ENCODE measurements at places on chromosomes 1 and 21.

DNA sequence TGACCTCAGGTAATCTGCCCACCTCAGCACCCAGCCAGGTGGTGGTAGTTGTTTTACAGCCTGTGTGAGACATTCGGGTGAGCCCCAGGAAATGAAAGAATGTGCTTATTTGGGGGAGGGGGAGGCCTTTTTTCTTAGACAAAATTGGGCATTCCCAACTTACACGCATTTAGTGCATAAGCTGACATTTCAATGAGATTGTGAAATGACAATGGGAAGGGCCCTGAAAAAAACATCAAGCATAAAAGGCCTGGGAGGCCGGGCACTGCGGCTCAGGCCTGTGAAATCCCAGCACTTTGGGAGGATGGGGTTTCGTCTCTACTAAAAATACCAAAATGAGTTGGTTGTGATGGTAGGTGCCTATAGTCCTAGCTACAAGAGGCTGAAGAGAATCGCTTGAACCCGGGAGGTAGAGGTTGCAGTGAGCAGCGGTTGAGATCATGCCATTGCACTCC lies 5.0 kb downstream of the GAS5 start:
- no peak for DNase-seq

GRCh38 chr1:119097380-119097779 lies 43.1 kb downstream of the WARS2 start:
- no peak for DNase-seq

GRCh38 chr1:3032371-3033039 lies 11.2 kb downstream of the ACTRT2 start:
- DNase-seq, result no peak

DNA sequence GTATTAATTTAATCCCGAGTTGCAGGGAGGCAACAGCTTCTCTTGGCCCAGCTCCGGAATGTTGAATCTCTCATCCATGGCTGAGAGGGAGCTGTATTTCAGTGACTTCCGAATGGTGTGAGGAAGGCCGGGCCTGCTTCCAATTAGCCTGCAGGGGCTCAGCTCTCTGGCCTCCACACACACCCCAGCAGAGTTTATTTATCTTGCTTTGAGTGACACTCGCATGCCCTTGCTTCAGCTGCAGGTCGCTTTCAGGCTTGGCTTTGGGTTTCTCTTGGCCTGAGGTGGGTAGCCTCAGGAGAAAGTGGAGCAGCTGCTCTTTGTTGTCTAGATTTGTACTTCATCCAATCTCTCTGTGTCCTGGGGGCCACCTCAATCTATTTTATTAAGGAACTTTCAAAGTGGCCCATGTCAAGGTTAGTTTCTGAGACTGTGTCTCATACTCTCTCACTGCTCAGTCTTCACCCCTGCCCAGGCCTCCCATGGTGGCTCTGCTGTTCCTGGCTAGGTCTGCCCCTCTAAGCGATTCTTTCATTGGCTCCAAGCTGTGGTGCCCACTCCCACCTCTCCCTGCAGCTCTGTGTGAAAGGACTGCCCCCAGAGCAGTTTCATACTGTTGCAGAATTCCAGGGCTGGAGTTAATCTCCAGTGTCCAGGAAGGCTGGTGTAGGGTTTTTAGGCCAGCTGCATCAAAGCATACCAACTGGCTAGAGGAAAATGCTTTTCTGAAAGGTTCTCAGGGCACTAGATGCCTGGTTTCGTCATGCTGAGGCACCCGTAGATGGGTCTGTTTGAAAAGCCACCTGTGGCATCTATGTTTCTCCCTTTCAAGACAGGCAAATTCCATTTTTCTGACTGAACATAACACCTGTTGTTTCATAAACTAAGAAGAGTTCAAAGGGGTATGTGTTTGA lies 153.5 kb downstream of the PLXNA2 start:
- DNase-seq, result no peak

DNA sequence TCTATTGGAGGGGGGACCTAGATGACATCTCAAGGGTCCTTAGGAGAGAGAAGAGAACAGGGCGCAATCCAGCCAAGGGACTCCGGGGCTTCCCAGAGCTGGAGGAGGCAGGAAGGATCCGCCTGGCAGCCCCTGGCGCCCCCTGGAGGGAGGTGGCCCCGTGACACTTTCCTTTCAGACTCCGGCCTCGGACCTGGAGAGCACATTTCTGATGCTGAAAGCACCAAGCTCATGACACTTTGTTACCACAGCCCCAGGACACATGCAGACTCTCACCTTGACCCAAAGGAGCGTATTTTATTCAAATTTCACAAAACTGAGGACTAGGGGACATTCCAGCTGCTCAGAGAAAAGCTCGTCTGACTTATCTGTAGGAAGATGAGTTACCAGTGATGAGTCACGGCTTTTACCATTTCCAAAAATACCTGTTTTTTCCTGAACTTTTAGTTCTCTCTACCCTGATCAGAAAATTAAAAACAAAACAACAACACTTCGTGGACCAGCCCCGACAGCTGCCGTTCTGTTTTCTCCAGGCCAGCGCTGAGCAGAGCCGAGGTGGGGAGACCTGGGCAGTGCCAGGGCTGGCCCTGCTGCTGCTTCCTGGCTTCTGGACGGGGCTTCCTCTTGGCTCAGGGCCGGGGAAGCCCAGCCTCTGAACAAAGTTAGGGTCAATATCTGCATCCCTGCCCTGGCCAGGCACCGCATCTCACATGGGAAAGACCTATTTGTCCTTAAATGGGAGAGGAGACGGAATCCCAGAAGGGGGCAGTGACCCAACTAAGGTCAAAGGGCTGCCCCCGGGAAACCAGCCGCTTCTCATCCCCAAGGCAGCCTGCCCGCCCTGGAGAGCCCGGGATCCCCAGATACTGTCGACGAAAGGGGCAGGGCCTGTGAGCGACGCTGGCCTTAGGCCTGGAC lies 21.6 kb upstream of the POFUT2 start:
- DNase-seq, result no peak

- DNase-seq, result no peak
Measured at GRCh38 chr1:32719681-32720275, 17.2 kb upstream of the SYNC start.

DNA sequence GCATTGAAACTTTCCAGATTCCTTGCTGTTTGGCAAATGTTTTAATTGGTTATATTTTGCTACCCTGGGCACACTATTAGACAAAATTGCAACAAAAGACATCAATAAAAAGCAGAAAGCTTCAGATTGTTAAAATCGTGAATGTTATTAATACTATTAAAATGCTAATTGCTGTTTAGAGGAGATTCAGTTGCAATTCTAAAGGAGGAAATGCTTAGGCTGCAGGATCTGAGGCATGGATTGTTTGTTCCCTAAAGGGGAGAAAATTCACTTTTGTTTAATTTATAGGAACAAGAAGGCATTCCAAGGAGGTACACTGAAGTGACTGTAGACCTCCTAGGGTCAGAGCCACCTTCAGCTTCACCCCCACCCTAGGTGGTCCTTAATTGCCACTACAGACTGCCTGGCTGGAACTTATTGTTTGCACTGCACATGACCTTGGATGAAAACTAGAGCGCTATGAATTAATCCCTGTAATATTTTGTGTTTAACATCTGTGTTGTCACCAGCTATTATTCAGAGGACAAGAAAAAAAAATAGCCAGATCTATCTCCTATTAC lies 1266.9 kb upstream of the ADGRL2 start:
- DNase-seq, result no peak

GRCh38 chr1:222140206-222140605 lies 398.3 kb upstream of the DUSP10 start:
- DNase-seq, result no peak

DNA sequence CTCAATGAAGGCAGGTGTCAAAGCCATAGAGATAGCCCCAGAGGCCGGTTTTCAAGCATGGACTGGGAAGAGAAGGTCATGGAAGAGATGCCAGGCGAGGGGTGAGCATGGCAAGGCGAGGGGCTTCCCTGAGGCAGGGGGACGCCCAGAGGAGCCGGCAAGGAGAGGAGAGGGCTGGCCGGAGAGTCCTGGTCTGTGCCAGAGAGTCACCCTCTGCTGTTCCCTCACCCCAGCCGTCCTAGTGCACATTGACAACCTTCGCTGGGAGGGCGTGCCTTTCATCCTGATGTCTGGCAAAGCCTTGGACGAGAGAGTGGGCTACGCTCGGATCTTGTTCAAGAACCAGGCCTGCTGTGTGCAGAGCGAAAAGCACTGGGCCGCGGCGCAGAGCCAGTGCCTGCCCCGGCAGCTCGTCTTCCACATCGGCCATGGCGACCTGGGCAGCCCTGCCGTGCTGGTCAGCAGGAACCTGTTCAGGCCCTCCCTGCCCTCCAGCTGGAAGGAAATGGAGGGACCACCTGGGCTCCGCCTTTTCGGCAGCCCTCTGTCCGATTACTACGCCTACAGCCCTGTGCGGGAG lies 28.8 kb downstream of the H6PD start:
- DNase-seq, result no peak

- no peak for DNase-seq
Measured at GRCh38 chr1:236746785-236747184, 48.3 kb upstream of the MTR start.

DNA sequence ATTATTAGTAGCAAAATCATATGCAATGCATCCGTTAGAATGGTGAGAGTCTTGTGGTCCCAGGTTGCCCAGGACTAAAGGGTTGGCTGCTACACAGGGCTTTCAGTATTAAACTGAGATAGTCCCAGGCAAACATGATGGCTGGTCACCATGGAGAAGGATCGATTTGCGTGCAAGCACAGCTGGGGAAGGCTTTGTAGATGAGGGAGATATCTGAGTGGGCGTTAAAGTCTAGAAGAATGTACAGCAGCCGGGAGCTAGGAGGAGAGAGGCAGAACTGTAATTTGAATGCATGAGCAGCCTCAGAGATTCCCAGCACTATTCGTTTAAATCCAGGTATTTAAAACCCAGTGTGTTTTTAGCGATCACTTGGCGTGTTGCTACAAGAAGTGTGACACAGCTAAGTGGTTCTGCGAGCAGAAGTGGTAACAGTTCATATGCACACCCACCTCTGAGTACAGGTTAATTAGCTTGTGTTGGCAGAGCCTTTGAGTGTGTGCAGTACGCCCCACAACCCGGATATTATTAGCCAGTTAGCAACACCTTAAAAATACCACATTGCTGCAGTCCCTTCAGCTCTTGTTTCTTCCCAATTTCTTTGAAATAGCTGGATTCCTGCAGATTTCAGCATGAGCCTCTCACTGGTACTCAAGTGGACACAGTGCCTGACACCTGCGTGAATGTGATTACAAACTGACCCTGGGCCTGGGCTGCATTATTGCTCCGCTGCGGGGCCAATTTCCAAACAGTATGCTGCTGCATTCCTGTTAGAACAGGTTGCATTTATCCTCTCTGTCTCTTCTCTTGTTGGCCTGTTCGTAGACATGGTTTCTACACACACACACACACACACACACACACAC lies 67.2 kb upstream of the SCAF4 start:
- no peak for DNase-seq

- DNase-seq, result no peak
Measured at GRCh38 chr1:231139659-231140654, 21.9 kb upstream of the TRIM67 start.

DNA sequence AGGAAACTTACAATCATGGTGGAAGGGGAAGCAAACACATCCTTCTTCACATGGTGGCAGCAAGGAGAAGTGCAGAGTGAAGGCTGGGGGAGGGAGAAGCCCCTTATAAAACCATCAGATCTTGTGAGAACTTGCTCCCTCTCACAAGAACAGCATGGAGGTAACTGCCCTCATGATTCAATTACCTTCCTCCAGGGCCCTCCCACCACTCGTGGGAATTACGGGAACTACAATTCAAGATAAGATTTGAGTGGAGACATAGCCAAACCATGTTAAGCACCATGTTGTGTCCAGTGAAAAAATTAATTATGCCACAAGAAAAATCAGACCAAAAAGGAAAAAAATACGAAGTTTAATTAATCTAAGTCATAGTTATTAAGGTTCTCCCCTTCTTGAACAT lies 109.5 kb downstream of the CLDN17 start:
- DNase-seq, result no peak

GRCh38 chr21:14982336-14982735 lies 82.5 kb downstream of the NRIP1 start:
- no peak for DNase-seq

DNA sequence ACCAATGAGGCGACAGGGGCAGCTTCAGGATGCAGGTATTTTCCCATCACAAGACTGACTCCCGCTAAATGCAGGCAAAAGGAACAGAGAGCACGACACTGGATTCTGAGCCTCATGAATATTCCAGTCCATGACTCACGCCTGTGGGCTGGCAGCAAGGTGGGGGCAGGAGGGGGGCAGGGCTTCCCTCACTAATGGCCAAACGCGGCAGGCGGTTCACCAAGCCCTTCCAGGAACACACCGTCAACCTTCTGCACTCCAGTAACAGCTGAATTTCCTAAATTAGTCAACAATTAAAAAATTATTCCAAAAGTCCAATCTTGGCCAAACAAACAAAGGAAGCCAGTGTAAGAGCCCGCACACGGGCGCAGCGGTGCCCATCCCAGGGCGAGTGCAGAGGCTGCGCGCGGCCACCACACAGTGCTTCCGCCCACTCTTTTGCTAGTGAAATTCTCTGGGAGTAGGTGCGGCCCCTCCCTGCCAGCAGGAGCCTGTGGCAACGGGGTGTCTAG lies 12.5 kb upstream of the GPR153 start:
- DNase-seq, result no peak

DNA sequence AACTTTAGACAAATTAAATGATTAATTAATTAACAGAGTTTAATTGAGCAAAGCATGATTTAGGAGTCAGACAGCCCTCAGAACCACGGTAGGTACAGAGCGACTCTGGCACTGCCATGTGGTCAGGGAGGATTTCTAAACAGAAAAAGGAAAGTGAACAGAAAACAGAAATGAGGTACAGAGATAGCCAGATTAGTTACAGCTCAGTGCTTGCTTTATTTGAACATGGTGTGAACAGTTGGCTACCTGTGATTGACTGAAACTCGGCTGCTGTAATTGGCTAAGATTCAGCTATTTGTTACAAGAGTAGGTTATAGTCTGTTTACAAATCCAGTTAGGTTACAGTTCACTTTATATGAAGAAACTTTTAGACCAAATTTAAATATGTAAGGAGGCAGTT lies 163.0 kb upstream of the TNR start:
- DNase-seq, result no peak

GRCh38 chr1:234633246-234634003 lies 23.4 kb upstream of the IRF2BP2 start:
- DNase-seq, result no peak

GRCh38 chr1:59609245-59609644 lies 205.5 kb upstream of the HOOK1 start:
- DNase-seq, result no peak

DNA sequence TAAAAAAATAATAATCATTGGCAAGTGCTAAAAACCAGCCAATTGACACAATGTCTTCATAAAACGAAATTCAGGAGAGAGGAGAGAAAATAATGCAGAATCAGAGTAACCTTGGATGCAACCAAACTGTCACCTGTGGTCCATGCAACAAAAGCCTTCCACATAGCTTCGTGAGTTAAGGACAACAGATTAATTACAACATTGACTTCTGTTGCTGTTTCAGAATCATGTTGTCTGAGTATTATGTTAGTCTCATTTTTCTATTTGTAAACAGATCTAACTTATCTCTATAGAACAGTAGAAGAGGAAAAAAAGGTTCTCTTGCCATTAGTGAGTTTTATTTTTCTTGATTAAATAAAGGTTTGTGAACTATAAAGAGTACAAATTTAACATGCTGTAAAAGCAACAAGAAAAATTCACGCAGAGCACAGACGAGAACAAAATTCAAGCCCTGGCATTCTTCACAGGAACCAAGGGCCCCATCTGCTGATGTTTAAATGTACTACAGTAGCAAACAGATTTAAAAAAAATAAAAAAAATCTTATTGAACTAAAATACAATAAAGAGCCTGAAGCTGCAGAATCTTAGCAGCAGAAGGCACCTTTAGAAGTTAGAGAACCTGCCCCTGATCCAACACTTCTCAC lies 381.1 kb upstream of the PKN2 start:
- no peak for DNase-seq

GRCh38 chr1:36304521-36304920 lies 1.6 kb upstream of the SH3D21 start:
- DNase-seq, result no peak

Data from stimulated activated CD4-positive, alpha-beta T cell treated with anti-CD3 and anti-CD28 coated beads, Interleukin-1b, Interleukin-23, amount 100 ng/mL, for 24 hours (primary cell).